ENCODE measurements at places on chromosomes 5 and 9.

DNA sequence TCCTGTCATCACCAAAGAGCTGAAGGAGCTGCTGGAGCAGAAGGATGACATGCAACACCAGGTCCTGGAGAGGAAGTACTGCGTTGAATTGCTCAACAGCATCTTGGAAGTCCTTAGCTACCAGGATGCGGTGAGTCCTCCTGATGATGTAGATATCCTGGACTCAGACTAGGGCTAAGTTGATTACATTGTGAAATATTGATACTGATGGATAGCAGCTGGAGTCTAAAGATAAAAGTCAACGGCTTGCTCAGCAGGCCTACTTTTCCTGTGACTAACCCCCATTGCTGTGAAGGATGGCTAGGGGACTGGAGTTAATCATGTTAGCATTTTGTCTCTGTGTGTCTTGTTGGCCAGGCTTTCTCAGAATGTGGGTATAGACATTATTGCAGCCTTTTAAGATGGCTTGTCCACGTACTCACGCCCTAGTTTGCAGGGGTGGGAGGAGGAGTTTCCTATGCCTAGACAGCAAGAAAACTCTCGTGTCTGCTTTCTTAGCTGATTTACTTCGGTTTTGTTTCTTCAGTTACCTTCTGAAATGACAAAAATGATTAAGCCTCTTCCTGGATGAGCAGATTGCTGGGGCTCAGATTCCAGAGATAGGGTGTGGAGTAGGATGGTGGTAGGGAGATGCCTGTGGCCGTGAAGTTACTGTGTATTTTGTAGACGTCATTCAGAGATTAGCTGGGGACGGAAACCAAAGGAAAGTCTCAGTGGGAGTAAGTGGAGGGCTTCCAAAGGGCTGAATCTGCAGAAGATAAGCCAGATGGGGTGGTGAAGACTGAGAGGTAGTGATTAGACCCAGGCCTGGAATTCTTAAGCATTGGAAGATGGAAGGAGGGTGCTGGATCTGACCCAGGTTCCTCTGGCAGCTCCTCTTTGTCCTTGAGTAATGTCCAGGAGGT, 166.3 kb downstream of the DOCK2 start:
- H3K27me3 ChIP-seq, result no peaks in the 10 kb centered on the region
- no peak for DNase-seq
- peak overlapping the region; percentile 77 for H3K27ac ChIP-seq
- peaks cover 56% of the 10 kb centered on the region for H3K36me3 ChIP-seq
- no peak overlapping the region for H3K4me3 ChIP-seq

- peaks cover 50% of the 10 kb centered on the region for H3K27me3 ChIP-seq
- H3K4me3 ChIP-seq, result peak within 1 kb of the TSS; percentile 57
- H3K36me3 ChIP-seq, result peaks cover 9% of the 10 kb centered on the region
- peak; percentile 84 for DNase-seq
These were observed at the start of gene WDR38 for GRCh38 chr9:124852829-124853531. Gene WDR38, plus strand, starts transcription at chr9:124853460. Its CDS starts 72 bp downstream, at chr9:124853532.

GRCh38 chr5:138770977-138771376, 17.8 kb downstream of the CTNNA1 start:
- no peak overlapping the region for H3K27ac ChIP-seq
- no peaks in the 10 kb centered on the region for H3K4me1 ChIP-seq
- DNase-seq, result no peak
- no peak overlapping the region for H3K4me3 ChIP-seq

DNA sequence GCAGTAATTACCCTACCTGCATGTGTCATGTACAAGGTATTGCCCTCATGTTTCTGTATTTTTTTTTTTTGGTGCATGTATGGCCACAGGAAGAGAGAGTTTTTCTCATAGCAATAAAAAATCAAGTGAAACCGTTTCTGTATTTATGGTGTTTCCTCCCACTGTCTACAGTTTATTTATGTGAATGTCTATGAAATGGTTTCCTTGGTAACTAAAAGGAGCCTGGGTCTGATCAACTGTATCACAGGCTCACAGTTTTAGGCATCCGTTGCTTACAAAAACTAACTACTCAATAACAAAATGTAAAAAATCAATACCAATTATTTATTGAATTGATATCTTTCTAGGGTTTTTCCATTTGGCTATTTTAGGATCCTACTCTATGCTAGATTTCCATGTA, 464.4 kb downstream of the TAF11L14 start:
- no peak overlapping the region for H3K4me3 ChIP-seq
- DNase-seq, result no peak
- no peaks in the 10 kb centered on the region for H3K36me3 ChIP-seq
- H3K27me3 ChIP-seq, result no peaks in the 10 kb centered on the region

DNA sequence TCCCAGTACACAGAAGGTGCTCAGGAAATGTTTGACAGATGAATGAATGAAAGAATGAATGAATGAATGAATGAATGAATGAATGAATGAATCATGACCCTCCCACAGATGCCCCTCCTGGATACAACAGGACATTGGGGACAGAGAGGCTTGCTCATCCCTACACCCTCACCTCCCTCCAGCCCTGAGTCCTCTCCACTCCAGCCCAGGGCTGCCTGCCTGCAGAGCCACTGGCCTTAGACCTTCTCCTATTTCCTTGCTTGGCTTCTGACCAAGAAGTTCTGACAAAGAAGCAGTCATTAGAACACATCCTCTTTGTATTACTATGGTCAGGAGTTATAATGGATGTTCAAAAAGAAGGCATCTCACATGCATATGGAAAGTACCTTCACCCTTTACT, 240.7 kb upstream of the DAPK1 start:
- no peak overlapping the region for H3K4me3 ChIP-seq
- H3K36me3 ChIP-seq, result no peaks in the 10 kb centered on the region
- no peak overlapping the region for H3K27ac ChIP-seq
- no peaks in the 10 kb centered on the region for H3K4me1 ChIP-seq

GRCh38 chr5:34496260-34496691, 159.9 kb upstream of the RAI14 start:
- no peak for DNase-seq
- no peak overlapping the region for H3K27ac ChIP-seq
- no peak overlapping the region for H3K4me3 ChIP-seq
- H3K36me3 ChIP-seq, result no peaks in the 10 kb centered on the region
- peaks cover 6% of the 10 kb centered on the region for H3K27me3 ChIP-seq

DNA sequence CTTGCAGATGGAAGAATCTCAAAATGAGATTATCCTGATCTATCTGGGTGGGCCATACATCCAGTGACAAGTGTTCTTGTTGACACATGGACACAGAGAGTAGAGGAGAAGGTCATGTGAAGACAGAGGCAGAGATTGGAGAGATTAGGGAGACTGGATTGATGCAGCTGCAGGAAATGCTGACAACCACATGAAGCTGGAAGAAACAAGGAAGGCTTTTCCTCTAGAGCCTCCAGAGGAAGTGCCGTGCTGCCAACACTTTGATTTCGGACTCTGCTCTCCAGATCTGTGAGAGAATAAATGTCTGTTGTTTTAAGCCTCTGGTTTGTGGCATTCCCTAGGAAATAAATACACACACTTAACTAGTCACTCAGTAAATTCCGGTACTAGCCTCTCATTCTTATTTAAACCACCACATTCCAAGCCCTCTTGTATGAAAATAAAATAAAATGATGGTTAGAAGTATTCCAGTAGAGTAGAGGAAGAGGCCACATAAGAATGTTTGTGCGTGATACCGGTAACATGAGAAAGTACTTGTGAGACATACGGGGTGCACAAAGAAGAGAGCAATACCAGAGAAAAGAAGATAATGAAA, 110.9 kb upstream of the DMAC1 start:
- H3K4me3 ChIP-seq, result no peak overlapping the region
- no peaks in the 10 kb centered on the region for H3K36me3 ChIP-seq
- DNase-seq, result no peak
- no peaks in the 10 kb centered on the region for H3K27me3 ChIP-seq
- H3K4me1 ChIP-seq, result peaks cover 7% of the 10 kb centered on the region
- H3K27ac ChIP-seq, result no peak overlapping the region

All from activated naive CD4-positive, alpha-beta T cell treated with anti-CD3 and anti-CD28 coated beads, Interleukin-2, amount 10 ng/mL, durations not matched to agents 7 days and 5 days (primary cell).